ENCODE measurements at places on chromosomes 1 and 21.

- no peak for DNase-seq
Observed at GRCh38 chr21:35843911-35844667, 216.2 kb downstream of the SETD4 start.

DNA sequence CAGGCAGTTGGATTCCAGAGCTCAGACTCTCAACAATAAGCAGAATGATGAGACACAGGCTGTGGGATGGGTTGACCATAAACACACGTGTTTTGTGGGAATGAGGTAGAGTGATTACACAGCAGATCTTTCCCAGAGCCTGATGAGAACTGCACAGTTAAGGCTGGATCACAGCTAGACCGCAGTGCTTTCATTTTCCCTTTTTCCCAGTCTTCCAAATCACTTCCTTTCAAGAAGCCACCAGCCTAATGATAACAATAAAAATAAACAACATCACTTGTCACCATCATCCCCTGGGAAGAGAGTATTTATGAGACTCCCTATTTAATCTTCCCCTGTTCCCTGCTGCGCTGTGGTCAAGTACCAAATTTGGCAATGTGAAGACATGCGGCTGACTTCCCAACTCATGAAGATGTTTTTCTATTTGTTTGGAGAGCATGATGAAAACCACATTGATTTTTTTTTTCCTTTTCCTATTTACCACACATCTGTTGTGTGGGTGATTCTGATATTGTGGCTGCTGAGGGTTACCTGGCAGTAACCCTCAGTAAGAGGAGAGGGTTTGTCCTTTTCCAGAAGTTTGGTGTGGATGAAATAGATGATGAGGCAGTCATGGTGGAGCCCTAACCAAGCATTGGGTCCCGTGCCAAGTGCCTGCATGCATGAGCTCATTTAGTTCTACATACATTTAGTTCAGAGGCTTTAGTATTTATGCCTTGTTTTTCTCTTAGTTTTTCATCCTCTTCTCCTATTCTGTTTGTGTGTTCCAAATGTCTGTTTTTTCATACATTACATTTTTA is 248.9 kb upstream of the HOOK1 start:
- DNase-seq = peak; percentile 41

DNA sequence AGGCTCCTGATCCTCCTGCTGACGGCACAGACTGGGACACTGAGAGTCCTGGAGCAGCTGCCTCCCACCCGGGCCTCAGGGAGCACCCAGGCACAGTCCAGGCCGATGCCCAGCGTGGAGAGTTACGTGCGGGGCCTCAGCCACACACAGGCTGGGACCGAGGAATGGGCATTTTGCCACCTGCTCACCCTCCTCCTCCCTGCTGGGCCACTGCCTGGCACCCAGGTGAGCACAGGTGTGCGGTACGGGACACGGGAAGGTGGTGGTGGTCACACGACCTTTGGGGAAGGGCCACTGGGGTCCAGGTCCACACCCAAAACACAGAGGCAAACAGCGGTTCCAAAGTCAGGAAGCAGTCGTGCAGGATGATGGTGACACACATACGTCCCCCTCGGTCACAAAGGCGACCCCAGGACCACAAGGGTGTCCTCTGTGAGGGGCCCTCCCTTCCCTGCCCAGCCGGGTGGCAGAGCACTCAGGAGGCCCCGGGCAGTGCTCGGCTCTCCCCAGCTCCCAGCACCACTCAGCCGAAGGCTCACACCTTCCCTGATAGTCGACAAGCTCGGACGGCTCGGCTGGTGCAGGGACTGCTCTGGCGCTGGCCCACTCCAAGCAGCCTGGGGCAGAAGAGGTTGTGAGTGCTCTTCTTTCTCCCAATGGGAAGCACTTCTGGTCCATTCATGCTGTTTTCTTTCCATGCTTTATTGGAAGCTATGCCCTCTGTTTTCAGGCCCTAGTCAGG is 14.3 kb downstream of the MORN1 start:
- DNase-seq = no peak

DNA sequence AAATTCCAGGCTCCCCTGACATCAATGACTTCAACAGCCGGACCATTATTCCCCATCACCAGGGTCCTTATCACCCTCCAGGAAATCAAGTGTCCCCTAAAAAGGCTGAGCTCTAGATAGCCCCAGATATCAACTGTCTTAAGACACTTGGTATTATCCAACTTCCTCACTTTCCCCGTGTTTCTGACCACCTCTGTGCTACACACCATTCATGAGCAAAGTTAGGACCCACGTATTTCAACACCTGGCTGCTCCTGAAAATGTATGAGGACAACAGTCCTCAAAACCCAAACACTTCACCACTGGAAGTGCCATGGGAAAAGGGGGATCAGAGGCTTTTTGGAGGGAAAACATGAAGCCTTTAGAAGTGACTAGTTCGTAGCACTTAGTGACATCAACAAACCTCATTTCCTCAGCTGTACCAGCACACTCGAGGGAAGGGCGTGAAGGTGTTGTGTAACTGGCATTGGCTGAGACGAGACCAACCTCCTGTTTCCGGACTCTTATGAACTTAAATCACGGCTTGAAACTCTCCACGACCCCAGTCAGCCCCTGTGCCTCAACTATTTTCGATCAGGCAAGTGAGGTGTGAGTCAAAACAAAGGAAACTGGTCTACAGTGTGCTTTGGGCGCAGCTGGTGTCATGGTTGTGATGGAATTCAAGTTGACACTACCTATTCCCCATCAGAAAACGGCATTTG is 4.1 kb upstream of the CHD5 start:
- DNase-seq = no peak

GRCh38 chr1:203197625-203198024 is 11.1 kb upstream of the CHI3L1 start:
- peak; percentile 63 for DNase-seq

DNA sequence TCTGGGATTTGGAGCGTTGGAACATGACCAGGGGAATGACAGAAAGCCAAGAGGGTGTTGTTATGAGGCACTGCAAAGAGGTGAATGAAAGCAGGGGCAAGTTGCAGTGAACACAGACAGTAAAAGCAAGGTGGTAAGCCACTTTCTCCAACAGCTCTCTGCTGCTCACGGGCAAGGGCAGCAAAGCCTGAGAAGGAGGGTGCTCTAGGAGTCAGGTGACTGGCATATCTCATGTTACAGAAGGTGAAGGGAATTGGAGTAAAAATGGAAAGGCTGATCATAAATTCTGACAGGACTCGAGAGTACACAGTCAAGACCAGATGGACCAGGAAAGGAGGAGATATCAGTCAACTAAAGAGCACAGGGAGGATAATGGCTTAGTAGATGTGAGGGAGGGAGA is 14.5 kb downstream of the VAV3 start:
- DNase-seq = no peak

DNA sequence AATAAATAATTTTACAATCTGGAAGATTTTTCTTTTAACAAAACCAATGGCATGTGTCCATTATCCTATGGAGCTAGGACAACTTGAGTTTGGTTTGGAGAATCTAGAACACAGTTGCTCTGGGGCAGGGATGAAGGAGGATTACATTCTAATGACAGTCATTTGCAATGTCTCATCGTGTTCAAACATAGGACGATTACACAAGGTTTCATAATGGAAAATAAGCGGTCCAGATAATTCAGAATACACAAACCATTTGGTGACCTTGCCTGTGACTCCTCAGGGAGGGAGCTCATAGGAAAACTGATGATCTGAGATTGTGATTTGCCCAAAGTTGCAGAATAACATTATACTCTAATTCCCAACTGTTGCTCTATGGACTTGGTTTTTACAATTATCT is 27.6 kb upstream of the RGL1 start:
- DNase-seq = peak; percentile 12

DNA sequence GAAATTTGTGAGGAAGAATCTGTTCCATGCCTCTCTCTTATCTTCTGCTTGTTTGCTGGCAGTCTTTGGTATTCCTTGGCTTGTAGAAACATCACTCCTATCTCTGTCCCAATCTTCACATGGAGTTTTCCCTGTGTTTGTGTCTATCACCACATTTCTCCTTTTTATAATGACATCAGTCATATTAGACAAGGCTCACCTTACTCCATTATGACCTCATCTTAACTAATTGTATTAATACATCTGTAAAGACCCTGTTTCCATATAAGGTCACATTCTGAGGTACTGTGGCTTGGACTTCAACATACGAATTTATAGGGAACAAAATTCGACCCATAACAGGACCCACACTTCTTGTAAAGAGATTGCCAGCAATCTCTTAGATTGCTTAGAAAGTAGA is 72.3 kb upstream of the POGK start:
- no peak for DNase-seq

DNA sequence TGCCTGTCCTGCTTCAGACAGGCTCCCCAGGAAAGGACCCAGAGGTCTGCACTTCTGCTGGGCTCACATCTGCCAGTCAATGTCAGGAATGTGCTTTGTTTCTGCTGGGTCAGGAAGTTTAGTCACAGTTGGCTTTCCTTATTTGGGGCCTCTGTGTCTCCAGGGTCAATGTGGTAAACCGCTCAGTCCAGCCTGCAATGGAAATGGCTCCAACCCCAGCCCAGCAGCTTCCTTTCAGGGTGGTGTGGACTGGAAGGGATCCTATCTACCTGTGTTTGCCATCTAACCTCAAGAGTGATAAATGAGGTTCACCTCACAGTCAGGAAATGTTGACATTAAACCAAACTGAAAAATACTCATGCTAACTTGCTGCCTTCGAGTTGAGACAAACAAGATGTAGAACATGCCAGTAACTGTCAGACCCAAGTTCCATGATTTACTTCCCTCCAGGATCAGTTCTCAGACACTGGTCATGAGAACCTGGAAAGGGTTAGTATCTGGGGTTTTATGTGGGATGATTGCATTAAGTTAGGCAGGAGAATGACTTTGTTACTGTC is 20.3 kb downstream of the ENO1 start:
- DNase-seq = peak; percentile 63

DNA sequence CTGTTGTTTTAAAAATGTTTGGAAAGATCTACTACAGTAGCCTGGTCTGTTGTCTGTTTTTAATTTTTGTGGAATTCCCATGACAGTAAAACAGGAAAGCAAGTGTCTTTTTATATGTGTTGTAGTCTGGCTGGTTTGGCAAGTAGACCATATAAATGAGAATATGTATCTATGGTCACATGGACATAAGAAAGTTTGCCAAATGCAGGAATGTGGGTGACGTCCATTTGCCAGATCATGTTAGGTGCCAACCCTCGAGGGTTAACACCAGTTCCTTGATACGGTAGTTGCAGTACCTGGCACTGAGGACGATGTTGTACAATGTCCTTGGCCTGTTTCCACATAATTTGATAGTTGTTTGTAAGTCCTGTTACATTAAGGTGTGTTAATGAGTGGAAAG is 6.2 kb downstream of the DAP3 start:
- no peak for DNase-seq

DNA sequence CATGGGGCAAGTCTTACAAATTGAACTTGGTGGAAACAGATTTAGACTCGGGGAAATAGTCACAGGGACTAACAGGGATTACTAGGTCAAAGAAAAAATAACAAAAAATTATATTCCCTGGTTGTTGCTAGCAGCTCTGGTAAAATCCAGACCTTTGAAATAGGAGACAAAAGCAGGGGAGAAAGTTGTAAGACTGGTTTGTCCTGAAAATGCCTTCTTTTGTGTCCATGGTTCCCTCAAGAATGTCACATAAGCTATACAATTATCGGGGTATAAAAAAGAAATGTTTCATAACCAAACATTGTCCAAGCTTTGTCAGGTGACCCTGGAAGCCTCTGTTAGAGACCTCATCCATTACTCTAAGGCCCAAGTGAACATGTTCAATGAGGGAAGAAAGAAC is 33.1 kb downstream of the KIAA0319L start:
- no peak for DNase-seq

GRCh38 chr21:46115441-46116188 is 17.7 kb downstream of the COL6A2 start:
- no peak for DNase-seq

- no peak for DNase-seq
Observed at GRCh38 chr1:1199961-1200875, 6.2 kb downstream of the TNFRSF18 start.

DNA sequence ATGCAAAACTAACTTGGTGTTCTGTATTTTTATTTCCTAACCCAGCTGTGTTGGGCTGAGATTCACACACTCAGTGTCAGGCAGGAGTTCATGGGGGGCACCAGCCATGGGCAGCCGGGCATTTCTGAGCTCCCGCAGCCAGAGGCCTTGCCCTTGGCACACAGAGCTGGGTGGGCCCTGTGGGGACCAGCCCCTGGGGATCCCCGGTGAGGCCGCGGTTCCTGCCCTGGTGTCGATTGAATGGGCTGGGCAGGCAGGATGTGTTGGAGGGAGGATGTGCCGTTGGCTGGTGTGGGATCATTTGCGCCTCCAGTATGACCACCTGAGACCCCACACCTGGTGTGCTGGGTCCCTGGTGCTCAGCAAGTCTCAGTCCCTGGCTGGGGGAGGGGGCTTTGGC is 91.0 kb downstream of the PRDM16 start:
- no peak for DNase-seq

GRCh38 chr1:206808615-206809014 is 36.3 kb upstream of the IL10 start:
- DNase-seq = peak; percentile 43

DNA sequence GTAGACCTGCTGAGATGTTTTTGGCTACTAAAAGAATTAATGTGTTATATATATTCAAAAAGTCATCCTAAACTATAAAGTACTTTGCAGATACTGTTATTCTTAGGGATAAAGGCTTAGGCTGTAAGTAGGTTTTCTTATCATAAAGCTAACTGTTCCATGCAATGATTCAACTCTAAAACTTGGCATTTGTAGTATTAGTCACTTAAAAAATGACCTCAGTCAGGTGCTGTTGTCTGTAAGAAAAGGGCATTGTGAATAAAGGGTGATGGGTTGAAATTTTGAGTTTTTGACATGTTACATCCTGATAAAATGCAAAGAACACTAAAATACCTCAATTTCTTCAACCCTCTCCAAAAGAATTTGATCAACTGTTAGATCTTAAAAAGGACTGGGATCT is 32.9 kb downstream of the ADCY10 start:
- DNase-seq = no peak

GRCh38 chr1:233993651-233994050 is 89.2 kb downstream of the SLC35F3 start:
- DNase-seq = no peak

- DNase-seq = peak; percentile 31
Observed at GRCh38 chr1:67020304-67020703, 33.6 kb downstream of the SLC35D1 start.

DNA sequence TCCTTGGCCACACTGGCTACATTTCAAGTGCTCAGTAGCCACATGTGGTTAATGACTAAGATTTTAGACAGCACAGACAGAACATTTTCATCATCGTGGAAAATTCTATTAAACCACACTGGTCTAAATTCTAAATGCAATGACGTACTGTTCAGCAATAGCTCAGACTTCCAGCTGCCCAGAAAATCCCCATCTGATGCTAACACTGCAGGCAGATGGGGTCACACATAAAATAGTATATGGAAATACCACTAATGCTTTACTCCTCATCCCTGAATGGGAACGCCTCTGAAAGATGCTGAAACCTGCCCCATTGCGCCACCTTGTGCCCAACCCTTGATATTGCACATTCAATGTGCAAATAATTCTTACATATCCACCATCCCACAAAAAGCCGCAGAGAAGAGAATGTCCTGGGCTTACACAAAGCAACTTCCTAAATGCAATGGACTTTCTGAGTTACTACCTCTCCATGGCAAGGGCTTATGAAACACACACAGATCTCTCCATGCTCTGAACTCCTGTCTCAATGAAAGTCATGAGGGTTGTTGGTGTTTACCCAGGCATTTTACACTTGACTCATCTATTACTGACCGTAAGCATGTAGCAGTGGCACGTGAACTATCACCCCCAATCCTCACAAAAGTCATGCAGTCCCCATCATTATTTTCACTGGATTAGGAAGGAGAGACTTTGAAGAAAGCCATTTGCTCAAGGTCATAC is 20.3 kb upstream of the SLC5A9 start:
- DNase-seq = peak; percentile 59
